ENCODE measurements at places on chromosomes 3 and 15.

DNA sequence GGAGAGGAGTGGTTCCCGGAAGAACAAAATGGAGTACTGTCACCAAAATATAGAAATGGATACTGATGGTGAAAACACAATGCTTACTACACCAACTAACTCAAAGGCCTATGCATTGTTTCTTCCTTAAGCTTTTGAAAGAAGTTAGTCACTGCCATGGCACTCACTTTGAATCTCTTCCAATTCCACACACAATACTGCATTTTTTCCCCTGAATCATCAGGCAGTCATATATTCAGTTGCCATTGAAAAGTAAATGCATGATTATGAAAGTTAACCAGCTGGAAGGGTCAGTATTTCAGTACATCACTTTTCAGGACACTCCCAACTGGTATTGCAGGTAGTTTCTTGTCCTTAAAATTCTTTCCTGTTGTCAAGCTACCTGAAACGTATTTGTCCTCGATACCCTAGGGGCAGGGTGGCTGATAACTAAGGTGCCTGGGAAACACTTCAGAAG, 9.0 kb upstream of the LRRFIP2 start:
- DNase-seq = no peak

- DNase-seq = no peak
Observed at GRCh38 chr3:172542999-172543398, 19.8 kb upstream of the TNFSF10 start.

DNA sequence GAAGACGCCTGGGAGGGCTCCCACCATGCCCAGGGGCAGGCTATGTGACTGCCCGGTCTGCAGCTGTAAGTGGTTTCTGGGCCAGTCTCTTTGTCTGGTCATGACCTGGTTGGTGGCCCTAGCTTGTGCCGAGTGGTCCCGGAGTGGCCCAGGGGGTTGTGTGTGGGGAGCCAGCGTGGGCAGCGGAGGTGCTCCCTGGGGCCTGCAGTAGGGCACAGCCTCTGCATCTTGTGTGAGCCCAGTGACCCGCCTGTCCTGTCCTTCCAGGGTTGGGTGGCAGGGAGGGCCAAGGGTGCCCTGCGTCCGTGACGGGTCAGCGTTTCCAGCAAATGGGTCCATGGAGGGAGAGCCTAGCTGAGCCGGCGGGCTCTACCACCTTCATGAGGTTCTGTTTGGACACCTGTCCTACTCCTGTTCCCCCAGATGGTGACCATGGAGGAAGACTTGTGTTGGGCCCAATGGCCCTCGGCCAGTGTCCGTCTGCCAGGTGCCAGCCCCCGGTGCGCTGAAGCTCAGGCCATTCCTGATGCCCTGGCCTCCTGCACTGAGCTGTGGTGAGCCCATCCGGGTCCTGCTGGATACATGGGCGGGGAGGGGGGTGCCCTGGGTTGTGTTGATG, 215.4 kb downstream of the SNRPN start:
- no peak for DNase-seq

- DNase-seq = no peak
Observed at GRCh38 chr3:61928776-61929314, 367.5 kb downstream of the PTPRG start.

- no peak for DNase-seq
Observed at GRCh38 chr15:98513428-98513986, 134.8 kb upstream of the IGF1R start.

- peak; percentile 43 for DNase-seq
Observed at GRCh38 chr3:148331081-148331846, 366.4 kb upstream of the AGTR1 start.

GRCh38 chr15:28909958-28910500, 24.3 kb downstream of the APBA2 start:
- DNase-seq = no peak

DNA sequence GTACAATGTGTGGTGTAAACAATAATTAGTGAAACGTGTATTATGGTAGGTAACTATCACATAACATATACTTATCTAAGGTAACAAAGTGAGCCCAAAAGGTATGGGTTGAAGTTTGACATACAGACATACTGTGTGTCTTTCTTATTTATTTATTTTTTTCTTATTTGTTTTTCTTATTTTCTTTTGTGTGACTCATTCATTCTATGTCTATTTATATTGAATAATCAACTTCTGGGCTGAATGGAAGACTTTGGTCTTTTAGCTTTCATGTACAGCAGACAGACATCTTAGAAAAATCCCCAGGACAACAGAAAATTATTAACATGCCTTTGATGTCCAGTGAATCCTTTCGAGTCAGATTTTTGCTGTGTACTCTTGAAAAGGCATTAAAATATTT, 200.3 kb upstream of the SLC2A2 start:
- DNase-seq = no peak

- peak; percentile 71 for DNase-seq
Observed at GRCh38 chr3:44712455-44713075, at the start of gene ZNF502. Gene ZNF502, plus strand, starts transcription at chr3:44712660. Its CDS starts 7,602 bp downstream, at chr3:44720262.

GRCh38 chr15:77865106-77865610, 212.4 kb downstream of the TBC1D2B start:
- DNase-seq = no peak

Measured in NCI-H2081 (cell line).